GM12864 (cell line): ENCODE measurements at places on chromosomes 5 and 9.

DNA sequence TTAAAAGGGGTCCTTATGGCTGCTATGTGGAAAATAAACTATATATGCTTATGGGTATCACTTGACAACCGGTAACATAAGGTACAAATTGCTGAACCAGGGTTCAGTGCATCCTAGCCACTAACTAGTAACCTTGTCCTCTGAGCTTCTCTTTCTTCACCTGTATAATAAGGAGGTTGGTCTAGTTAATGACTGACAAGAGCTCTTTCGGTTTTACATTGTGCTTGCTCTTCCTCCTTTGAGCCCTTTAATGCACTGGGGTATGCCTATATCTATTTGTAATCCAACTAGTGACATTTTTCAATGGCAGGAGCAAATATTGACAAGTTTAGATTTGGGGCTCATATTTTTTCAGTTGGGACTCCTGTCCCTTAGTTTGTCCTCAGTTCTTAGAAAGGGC lies 66.1 kb downstream of the NPR3 start:
- DNase-seq, result no peak

DNA sequence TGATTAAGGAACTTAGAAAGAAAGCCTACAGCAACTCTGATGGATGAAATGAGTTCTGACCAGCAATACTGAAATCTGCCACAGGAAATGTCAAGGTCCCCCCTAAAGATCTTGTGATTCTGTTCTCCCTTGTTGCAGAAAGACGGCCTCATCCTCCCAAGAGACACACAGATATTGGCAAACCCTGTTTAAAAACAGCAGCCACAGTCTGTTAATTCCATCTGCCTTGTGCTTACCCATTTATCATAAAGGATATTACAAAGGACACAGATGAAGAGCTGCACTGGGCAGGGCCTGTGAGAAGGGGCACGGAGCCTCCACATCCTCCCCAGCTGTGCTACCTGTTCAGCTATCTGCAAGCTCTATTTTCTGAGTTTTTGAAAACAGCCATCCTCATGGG lies 15.2 kb downstream of the RAPGEF1 start:
- DNase-seq, result no peak

DNA sequence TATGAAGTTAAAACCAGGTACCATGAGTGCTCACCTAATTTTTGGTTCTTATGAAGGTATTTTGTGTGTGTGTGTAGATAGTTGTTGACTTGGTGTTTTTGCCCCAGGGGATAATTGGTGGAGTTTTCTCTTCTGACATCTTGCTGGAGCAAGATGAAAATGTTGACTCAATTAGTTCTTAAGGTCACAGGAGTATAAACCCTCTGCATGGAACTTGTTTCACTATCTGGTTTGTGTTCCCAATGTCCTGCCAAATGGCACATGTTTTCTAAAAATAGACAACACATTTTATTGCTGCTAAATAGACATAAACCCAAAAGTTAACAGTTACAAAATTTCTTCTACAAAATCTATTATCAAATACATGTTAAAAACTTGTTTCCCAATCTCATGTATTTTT lies 180.9 kb downstream of the FAM170A start:
- DNase-seq, result no peak

GRCh38 chr5:55104946-55105701 lies 2.7 kb downstream of the GZMA start:
- DNase-seq, result no peak

GRCh38 chr9:33248606-33249005 lies 8.6 kb downstream of the SPINK4 start:
- no peak for DNase-seq

DNA sequence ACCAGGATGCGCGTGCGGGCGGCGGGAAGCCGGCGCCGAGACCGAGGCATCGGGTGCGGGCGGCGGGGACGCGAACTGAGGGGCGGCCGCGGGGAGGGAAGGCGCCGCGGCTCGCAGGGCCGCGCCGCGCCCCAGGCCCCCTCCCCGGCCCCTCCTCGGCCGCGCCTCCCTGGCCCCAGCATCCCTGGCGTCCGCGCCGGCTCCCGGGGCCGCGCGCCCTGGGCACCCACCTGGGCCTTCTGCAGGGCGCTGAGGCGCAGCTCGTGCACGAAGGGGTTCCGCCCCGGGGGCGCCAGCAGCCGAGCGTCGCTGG lies 324 bp downstream of the LPCAT1 start:
- no peak for DNase-seq

- DNase-seq, result no peak
Observed at GRCh38 chr5:4095918-4096630, 500.4 kb downstream of the IRX1 start.

DNA sequence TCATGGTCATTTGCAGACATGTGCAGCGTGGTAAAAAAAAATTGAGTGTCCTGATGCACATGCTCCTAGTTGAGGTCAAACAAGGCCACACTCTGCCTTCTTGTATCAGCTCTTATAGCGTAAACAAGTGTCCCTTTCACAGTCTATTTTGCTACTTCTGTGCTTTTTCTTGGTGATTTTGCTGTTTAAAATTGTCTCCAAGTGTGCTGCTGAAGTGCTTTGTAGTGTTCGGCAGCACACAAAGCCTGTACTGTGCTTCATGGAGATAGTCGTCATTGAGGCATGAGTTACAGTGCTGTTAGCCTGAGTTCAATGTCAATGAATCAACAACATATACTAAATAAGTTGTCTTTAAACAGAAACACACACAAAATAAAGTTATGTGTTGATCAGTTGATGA lies 690.4 kb upstream of the MEF2C start:
- no peak for DNase-seq

GRCh38 chr5:13108265-13108664 lies 836.2 kb downstream of the DNAH5 start:
- DNase-seq, result no peak

DNA sequence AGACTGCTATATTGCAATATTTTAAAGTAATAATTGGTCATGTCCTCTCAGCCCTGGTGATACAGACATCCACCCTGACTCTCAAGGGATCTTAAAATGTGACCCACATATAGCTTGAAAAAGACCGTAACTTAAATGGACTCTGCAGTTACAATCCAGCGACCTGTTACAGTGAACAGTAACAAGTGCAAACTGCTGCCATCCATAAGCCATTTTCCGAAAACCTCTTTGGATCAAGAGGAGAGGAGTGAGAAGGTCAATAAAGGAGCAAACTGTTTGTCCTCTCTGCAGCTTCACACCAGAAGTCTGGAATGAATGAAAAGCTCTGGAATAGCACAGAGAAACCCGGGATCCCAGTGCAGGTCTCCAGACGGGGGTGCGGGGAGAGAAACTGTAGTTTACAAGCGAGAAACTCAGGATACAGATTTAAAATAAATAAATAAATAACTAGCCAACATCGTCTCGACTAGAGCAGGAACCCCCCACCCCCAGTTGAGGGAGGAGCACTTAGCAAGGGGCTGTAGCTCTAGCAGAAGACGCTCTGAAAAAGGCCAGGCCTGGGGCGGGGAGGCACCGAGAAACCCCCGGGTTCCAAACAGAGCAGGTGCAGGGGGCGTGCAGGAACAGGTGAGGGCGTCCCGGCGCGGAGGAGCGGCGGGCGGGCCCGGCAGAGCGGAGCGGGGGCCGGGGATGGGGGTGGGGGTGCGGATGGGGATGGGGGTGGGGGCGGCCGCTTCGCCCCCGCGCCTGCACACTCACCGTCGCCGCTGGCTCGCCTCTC lies 572 bp downstream of the ZDHHC21 start:
- DNase-seq, result no peak

DNA sequence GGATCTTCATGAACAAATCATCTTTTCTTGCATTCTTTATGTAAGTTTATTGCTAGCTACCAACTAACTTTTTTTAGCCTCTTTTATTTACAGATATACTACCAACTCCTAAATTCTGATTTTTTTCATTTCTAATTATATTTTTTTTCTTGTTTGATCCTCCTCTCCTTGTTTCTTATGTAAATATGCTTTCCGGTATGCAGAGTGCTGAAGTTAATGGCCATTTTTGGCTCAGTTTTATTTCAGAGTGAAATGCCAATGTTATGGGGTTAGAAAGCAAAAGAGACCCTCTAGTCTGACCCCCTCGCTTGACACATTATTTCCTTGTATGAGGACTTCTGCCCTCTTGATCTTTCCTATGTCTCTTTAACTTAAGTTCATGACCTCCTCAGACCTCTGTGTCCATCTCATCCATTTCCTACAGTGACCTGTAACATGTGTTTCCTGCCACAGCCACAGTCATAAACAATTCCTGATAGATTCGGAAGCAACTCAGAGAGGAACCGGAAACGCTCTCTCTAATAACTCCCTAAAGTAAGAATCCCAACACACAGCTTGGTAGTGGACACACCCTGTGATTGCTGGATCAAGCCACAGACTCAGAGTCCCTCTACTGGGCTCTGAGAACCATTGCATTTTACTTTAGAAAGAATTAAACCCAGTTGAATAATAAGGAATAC lies 42.9 kb upstream of the AFAP1L1 start:
- no peak for DNase-seq

DNA sequence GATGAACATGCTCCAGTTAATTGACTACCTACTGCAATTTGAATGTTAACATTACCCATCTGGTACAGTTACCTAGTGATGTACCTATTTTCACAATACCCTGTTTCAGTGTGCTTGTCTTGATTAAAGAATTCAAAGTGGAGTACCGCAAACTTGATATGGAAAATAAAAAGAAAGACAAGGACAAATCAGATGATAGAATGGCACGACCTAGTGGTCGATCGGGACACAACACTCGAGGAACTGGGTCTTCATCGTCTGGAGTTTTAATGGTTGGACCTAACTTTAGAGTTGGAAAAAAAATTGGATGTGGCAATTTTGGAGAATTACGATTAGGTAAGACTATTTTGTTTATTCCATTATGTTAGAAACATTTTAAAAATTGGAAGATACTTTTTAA lies 33.5 kb downstream of the CSNK1G3 start:
- DNase-seq, result no peak

DNA sequence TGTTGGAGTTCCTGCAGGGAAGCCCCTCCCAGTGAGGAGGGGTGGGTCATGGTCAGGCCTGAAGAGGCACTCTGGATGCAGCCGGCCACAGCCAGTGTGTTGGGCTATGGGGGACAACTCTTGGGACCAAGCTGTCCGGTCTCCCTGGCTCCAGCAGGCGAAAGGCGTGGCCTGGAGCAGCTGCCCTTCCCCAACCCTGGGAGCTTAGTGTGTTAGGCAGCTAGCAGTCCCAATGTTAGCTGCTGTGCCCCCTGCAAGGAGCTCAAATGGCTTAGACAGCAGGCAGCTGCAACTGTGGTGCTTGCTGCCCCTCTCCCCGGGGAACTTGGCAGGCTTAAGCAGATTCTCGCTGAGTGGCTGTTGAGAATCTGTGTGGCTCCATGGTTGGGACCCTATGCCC lies 67.5 kb upstream of the ACTBL2 start:
- DNase-seq, result no peak

- DNase-seq, result no peak
Observed at GRCh38 chr9:134049236-134049635, 18.6 kb downstream of the BRD3 start.

- DNase-seq, result no peak
Observed at GRCh38 chr5:149594206-149594895, 13.1 kb downstream of the ARHGEF37 start.

- no peak for DNase-seq
Observed at GRCh38 chr9:90737742-90738141, 63.9 kb upstream of the SYK start.

- no peak for DNase-seq
Observed at GRCh38 chr5:107455111-107455544, 215.6 kb downstream of the EFNA5 start.

DNA sequence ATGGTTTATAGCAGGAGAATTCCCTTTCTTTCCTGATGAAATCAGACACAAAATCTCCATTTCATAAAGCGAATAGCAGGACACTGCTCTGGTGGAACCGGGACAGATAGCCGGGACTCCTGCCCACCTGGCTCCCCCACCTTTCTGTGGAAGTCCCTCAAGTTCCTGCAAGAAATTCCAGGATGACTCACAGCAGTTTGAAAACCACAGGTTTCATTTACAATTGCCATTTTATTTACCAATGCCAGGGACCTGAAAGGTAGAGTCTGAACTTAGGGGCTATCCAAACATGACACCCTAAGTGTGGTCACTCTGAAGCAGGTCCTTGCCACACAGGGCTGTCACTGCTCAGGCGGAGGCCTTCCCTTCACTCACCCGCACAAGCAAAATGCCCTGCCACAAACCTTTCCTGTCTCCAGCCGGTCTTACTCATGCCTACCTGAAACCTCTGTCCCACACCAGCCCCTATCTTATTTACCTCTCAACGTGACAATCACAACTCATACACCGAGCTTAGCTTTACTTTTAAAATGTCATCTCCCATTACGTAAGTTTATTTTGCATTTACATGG lies 63.3 kb upstream of the TAF1L start:
- no peak for DNase-seq

DNA sequence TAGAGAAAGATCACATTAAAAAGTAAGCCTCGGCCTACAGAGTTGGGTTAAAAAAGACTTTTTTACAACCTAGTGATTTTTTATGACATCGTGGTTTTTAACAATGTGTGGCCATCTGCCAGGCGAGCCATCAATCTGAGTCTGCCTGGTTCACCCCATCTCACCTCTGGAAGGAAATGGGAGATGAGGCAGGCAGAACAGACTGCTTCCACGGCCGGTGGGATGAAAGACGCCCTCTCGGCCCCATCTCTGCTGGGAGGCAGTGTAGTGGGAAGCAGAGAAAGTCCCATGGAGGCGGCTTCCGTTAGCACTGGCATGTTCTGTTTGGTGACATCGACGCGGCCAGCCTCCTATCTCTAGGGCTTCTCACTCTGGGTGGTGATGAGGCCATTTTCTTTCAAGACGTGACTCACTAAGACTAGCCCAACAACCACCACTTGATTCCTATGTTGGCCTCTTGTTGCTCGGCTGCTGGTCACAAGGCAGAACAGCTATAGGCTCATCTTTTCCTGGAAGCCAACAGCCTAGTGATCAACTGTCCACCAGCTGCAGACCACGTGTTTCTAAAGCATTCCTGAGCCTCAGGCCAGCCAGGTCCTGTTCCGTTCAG lies 132.4 kb upstream of the OTULINL start:
- DNase-seq, result no peak

DNA sequence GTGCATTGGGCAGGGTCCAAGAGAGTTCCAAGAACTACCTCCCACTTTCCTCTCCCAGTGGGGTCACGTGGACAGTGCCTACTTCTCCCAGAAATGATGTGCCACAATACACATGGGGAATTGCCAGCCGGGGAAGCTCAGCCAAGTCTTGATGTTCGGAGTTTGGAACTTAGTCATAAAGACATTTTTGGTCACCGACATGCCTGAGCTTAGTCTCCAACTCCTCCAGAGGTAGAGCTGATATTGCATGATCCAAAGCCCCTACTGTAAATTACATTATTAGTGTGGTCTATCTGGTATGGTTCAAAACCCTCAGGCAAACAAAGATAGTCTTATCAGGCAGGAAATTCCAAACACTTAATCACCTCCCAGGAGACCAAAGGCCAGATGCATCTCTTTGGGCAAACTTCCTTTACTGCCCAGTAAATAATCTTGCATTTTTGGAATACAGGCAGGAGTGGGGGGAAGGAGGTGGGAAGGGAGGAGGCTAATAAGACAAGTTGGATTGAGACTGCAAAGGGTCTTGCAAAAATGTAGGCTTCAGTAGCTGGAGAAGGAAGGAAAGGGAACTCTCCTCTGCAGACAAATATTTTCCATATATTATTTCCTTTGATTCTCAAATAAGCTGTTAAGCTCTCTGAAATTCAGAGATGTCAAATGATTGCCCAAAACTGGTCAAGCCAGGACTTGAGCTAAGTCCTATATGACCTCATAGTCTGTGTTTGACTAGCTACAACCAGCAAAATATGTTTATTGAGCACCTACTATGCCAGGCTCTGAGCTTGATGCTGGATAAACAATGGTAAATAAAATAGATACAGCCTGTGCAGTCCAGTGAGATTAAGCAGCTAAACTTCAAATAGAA lies 99.4 kb downstream of the DRD1 start:
- DNase-seq, result no peak
